Heart right ventricle (tissue), 16 donors: ENCODE measurements at places on chromosomes 12 and 14.

- DNase-seq, result no peak
Measured at GRCh38 chr12:9066755-9067423, 48.8 kb downstream of the A2M start.

DNA sequence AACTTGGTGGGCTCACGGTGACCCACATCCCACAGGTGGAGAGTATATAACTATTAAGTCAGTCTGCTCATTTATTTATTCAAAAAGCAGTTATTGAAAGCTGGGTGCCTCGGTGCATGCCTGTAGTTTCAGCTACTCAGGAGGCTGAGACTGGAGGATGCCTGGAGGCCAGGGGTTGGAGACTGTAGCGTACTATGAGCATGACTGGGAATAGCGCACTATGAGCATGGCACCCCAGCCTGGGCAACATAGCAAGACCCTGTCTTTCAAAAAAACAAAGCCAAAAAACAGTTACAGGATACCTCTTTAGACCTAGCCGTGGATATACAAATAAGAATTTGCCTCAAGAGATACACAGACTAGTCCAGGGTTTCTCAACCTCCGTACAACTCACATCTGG, 139.8 kb downstream of the ZFP36L1 start:
- DNase-seq, result no peak

GRCh38 chr12:121391619-121392324, 8.1 kb upstream of the RNF34 start:
- DNase-seq, result peak; percentile 14

DNA sequence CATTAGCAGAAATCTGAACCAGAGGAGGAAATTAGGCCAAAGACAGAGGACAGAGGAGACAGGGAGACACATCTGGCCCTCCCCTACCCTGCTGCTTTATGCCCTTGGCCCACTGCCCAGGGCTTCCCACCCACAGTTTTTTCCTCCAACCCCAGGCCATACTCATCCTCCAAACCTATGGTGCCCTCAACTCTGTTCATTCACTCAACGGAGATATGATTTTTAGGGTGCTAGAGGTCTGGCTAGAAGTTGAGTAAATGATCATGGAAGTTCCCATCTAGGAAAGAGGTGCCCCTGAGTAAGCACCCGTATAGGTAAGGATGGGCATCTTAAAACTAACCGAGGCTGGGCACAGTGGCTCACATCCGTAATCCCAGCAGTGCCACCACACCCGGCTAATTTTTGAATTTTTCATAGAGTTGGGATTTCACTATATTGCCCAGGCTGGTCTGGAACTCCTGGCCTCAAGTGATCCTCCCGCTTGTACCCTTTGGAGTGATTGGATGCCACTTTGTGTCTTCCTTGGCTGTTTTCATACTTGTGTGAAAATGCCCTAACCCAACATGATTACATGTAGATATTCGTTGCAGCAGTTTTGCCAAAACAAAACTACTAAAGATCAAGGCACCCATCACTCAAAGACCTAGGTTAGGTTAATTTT, 4.4 kb downstream of the KRT18 start:
- DNase-seq, result no peak

- no peak for DNase-seq
Measured at GRCh38 chr12:113151655-113152054, 2.1 kb downstream of the CFAP73 start.

- DNase-seq, result peak; percentile 21
Measured at GRCh38 chr14:105439710-105440553, 20.3 kb downstream of the MTA1 start.

DNA sequence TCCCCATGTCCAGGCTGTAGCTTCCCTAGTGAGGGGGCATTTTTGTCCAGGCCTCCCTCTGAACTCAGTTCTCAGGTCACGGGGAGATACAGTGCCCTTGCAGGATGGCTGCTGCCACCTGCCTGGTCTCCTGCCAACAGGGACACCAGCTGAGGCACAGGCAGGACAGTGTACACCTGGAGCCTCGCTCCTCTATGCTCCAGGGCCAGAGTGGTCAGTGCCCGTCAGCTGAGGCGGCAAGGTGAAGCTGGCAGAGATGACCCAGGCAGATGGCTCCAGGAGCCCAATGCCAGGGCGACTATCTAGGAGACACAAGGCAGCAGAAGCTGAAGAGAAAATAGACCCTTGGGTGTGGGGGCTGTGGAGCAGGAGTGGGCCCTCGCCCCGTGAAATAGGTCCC, 12.6 kb downstream of the TUBA1C start:
- DNase-seq, result no peak

DNA sequence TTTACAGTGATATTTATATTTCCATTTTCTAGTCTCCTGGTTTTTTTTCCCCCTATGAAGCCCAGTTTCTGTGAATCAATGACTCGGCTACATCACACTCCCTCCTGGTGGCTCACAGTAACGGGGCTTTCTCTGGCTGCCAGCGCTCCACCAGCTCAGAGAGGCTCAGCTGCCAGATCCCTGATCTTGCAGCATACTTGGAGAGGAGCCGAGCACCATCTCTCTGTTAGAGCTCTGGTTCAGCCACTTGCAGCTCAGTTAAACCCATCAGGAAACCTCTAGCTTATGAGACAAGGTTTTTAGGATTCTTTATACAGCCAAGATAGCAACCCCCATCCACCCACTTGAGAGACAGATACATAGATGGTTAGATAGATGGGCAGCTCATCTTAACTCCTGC, 74.6 kb downstream of the CIT start:
- DNase-seq, result peak; percentile 15

- DNase-seq, result no peak
Measured at GRCh38 chr12:93741659-93742109, 64.5 kb downstream of the CRADD start.

- DNase-seq, result no peak
Measured at GRCh38 chr14:104107101-104107581, 21.6 kb downstream of the ASPG start.

- no peak for DNase-seq
Measured at GRCh38 chr12:47449797-47450196, 256.0 kb downstream of the RPAP3 start.

DNA sequence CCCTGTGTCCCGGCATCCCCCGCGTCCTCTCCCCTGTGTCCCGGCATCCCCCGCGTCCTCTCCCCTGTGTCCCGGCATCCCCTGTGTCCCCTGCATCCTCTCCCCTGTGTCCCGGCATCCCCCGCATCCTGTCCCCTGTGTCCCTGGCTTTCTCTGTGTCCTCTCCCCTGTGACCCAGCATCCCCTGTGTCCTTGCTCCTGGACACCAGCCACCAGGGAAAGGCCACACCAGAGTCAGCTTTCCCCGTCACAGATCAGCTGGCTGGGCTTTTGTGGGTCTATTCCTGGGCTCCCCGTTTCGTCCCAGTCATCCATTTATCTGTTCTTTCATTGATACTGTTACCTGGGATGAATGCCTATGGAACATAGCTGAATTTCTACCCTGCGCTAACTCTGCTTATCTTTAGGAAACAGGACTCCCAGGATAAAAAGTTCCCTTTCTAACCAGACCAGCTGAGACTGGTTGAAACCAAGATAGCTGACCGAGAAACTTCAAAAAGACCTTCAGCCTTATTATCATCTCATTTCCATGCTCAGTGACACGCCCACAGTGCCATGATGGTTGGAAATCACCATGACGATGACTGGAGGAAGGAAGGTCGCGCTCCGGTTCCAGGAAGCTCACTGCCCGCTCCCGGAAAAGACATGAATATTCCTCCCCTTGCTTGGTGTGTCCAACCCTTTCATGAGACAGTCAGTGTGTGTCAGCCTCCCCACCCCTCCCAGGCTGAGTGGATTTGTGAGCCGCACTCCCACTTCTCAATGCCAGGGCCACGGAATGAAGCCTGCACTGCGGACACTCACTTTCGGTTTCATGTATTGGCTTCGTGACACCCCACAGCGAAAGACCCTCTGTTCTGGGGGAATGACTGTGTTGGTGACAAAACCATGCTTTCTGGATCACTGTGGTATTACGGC, 276.4 kb upstream of the SFSWAP start:
- no peak for DNase-seq

- DNase-seq, result no peak
Measured at GRCh38 chr14:61609884-61610283, 85.4 kb upstream of the HIF1A start.

GRCh38 chr14:90105756-90106155, 44.0 kb downstream of the KCNK13 start:
- DNase-seq, result peak; percentile 44

GRCh38 chr12:102966200-102966863, 8.9 kb downstream of the ASCL1 start:
- no peak for DNase-seq

GRCh38 chr12:24044941-24045703, 95.7 kb upstream of the SOX5 start:
- DNase-seq, result no peak

DNA sequence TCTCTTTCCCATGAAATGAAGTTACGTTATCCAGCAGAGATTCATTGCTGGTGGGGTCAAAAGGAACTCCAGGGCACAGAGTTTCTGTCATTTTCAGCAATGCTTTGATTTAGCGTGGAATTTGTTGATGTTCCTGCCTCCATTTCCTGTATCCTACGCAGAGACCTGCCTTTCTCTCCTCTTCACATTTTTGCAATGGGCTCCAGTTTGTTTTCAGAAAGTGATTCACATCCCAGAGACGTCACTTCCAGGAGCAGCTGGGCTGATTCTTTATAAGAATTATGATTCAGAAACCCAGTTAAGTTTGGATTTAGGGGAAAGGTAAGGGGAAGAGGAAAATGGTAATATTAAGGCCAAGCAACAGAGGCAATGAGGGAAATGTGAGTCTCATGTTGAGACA, 11.6 kb downstream of the RNASE10 start:
- DNase-seq, result no peak

DNA sequence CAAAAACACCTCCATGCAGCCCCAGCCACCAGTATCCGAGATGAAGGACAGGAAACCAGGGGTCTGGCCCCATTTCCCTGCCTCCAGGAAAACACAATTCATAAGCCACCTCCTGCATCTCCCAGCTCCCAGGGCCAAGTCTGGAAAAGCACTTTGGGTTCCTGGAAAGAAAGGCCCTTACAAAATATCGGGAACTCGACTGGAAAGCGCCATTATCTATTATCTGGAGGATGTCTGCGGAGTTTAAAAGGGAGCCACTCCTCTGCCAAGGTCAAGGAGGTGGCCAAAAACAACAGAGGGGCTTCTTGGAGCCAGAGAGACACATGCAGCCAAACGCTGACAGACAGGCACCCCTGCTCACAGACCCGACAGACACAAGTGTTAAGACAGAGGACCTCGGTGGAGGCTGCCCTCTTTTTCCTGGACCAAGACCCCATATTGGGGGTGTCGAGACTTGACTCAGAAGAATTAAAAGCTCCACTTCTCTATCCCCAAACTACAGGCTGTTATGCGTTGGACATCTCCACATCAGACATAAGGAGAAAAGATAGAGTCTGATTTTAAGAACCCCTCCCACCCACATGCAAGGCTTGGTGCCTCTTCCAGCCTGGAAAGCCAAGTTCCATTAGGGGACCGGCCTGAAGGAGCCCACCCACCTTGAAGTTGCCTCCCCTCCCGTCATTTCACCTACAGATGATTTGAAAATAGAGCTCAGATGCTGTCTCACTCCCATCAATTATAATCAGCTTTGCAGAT, 9.6 kb downstream of the ACTN1 start:
- no peak for DNase-seq

DNA sequence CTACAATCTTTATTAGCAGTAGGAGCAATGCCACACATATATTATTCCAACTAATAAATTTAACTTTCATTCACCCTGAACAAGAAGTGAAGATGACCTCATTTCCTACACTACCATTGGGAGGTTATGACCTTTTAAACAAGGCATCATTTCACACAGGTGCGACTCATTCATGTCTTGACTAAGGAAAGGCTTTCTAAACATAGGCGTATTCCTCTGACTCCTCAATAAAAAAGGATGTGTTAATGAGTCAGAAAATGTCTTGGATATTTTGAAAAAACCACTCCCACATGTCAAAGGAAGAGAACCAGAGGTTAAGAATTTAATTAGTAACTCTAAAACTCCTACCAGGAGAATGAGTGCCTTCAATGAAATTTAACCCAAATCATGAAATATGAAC, 115.2 kb downstream of the PRICKLE1 start:
- no peak for DNase-seq

DNA sequence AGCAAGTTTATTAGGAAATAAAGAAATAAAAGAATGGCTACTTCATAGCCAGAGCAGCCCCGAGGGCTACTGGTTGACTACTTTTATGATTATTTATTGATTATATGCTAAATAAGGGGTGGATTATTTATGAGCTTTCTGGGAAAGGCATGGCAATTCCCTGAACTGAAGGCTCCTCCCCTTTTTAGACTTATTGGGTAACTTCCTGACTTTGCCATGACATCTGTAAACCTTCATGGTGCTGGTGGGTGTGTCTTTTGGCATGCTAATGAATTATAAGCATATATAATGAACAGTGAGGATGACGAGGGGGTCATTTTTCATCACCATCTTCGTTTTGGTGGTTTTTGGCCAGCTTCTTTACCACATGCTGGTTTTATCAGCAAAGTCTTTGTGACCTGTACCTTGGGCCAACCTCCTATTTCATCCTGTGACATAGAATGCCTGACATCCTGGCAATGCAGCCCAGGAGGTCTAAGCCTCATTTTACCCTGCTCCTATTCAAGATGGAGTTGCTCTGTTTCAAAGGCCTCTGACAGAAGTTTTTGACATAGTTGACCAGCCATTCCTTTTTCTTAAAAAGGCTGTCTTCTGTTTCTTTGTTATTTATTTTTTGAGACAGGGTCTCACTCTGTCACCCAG, 11.1 kb upstream of the PTGES3 start:
- DNase-seq, result no peak

- no peak for DNase-seq
Measured at GRCh38 chr12:48291511-48291910, 59.2 kb downstream of the ZNF641 start.

DNA sequence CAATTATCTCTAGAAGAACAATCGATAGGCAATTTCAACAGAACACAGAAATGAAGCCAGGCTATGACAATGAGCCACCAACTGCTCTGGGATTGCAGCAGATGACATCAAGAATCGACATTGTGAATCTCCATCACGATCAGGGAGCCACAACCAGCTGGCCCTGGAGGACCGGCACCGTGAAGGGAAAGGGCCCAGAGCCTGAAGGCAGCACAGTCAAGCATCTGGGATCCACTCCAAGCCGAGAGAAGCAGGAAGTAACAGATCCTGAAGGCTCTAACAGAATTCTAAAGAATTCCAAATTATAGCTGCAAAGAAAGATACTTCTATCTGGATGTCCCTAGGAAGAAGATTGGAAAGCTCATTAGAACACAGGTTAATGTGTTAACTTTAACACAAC, 61.0 kb downstream of the LRRC74A start:
- no peak for DNase-seq

DNA sequence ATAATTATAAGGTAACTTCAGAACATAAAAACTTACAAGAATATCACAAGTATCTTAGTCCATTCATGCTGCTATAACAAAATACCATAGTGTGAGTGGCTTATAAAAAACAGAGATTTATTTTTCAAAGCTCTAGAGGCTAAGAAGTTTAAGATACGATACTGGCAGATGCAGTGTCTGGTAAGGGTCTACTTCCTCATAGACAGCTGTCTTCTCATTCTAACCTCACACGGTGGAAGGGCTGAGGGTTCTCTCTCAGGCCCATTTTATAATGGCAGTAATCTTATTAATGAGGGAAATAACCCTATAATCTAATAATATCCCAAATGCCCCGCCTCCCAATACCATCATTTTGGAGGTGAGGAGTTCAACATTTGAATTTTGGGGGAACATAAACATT, 23.7 kb upstream of the OSBPL8 start:
- DNase-seq, result no peak

GRCh38 chr12:12689647-12690300, 6.2 kb downstream of the GPR19 start:
- no peak for DNase-seq
